ENCODE measurements at places on chromosomes 13 and 19. TPM values are rescaled to one million over a fixed set of nuclear protein-coding genes. Genes with fewer than 3 reads are reported as not detected.

C5AR2 gene
- polyA plus RNA-seq: not detected

IGFL1 gene
- not detected for polyA plus RNA-seq

DCT gene
- polyA plus RNA-seq: not detected

KCNRG gene
- polyA plus RNA-seq: 6.7 TPM

KLHL1 gene
- 15.0 TPM for polyA plus RNA-seq

FCGBP gene
- polyA plus RNA-seq: 0.26 TPM

ZNF442 gene
- 8.8 TPM for polyA plus RNA-seq

SMIM44 gene
- not detected for polyA plus RNA-seq
